Smooth muscle cell of trachea (primary cell): ENCODE measurements at places on chromosomes 1 and 21. TPM values are rescaled to one million over a fixed set of nuclear protein-coding genes. Genes with fewer than 3 reads are reported as not detected.

The FAM3B gene
- not detected in 2 replicates for total RNA-seq

The PLEKHA6 gene
- total RNA-seq, result 2.3 and 7.4 TPM in 2 replicates

The LINGO4 gene
- total RNA-seq, result not detected in 2 replicates

The KRTAP12-3 gene
- total RNA-seq, result not detected in 2 replicates

The ACTL8 gene
- 0.15 TPM in 1 of 2 replicates, not detected in the other for total RNA-seq

The CFAP45 gene
- total RNA-seq, result 1.0 and 1.3 TPM in 2 replicates

The AMIGO1 gene
- total RNA-seq, result 1.0 and 3.6 TPM in 2 replicates

The TXNIP gene
- 80.0 and 159 TPM in 2 replicates for total RNA-seq

The ATP6V1G3 gene
- total RNA-seq, result not detected in 2 replicates

The FMO2 gene
- total RNA-seq, result 3.5 and 4.5 TPM in 2 replicates

The KRTAP13-3 gene
- total RNA-seq, result not detected in 2 replicates
